ENCODE measurements at places on chromosomes 16 and 17.

- DNase-seq, result no peak
These were observed 2.2 kb upstream of the EFTUD2 start for GRCh38 chr17:44901411-44901921.

- DNase-seq, result no peak
These were observed 256.6 kb downstream of the CPPED1 start for GRCh38 chr16:12546918-12547607.

DNA sequence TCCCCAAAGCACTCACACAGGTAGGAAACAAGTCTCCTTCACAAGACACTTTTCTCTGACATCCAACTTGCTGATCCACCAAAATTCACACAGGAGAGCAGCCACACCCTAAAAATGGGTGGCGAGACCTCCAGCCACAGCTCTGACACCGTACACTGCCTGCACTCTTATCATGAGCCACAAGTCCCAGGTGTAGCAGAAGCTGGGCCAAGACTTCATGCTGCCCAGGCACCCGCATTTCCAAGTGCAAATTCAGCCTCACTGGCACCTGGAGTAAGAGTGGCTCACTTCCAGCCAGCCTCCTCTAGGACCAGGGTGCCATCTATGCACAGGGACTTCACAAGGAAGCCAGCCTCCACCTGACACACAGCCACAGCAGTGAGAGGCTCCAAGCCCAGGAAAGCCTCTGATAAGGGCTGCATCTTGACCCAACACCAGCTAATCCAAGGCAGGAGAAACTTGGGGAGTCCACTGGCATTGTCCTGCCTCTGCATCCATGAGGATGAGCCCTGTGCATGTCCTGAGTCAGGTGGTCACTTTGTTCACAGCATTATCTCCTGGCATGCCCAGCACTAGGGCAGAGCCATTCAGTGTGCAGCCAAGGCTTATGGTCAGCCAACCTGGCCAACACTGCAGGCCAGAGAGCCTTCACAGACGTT lies 2.6 kb upstream of the ZNF768 start:
- DNase-seq, result no peak

DNA sequence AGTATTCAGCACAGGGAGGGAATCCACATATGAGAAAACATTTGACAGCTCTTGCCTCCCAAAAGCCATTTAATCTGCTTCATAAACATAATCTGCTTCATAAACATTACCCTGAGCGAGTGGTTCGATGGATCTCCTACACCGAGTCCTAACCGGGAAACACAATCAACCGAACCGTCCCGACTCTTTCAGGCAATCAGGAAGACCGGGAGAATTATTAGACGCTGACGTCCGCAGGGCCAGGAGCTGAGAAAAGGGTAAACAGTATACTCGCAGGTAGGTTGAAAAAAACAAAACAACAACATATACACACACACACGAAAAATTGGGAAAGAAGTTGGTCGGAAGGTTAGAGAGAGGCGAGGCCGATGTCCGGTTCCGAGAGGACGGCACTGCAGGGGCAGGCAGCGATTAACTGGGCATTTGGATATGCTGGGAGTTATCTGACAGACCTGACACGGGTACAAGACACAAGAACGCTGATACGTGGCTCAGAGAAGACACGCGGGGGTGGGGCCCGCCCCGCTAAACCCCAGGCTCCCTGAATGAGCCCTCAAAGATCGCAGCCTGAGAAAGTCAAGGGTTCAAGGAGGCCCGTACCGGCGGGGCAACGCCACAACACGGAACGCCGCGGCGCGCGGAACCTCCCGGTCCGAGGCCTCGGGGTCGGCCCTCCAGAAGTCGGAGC lies 585 bp downstream of the AP1G1 start:
- DNase-seq, result peak; percentile 65

DNA sequence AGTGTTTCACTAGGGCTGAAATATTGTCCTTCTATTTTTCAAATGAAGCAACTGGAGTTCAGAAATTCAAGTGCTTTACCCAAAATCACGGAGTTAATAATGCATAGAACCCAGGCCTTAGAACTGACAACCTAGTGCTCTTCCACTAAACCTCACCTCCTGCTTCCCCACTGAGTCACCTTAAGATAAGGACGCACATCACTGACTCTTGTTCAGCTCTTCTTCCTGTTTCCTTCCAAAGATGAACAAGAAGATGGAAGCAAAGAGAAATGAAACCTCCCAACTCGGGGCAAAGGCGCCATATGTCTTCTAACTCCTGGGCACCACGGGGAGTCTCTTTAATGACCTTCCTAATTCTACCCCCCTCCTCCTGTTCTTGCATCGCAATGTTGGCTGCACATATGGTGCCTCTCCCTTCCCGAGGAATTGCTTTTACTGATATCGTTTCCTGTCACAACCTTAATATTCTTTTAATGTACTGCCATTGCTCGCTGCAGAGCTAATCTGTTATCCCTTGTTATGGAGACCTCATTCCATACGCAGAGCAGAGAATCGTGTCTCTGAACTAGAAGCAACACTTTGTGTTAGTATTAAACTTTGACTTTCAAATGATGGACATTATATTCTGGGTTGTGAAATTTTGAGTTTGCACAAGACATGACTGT lies 591.4 kb downstream of the TMEM114 start:
- DNase-seq, result no peak

DNA sequence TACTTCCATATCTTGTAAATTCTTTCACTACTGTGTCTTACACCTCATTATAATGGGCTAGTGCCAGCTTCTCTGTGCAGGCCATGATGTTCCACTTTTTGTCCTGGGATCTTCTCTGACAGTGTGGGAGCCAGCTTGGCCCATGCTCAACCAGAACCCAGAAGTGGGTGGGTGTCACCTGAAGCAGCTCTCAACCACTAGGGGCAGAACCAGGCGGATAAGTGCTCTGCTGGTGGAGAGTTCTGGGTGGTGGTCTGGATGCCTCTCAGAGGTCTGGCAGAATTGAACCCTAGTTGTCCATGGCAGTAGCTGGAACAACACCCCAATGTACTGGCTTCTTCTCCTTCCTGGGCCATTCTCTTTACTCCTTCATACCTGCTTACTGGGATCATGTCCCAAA lies 254.1 kb upstream of the N4BP1 start:
- DNase-seq, result no peak

DNA sequence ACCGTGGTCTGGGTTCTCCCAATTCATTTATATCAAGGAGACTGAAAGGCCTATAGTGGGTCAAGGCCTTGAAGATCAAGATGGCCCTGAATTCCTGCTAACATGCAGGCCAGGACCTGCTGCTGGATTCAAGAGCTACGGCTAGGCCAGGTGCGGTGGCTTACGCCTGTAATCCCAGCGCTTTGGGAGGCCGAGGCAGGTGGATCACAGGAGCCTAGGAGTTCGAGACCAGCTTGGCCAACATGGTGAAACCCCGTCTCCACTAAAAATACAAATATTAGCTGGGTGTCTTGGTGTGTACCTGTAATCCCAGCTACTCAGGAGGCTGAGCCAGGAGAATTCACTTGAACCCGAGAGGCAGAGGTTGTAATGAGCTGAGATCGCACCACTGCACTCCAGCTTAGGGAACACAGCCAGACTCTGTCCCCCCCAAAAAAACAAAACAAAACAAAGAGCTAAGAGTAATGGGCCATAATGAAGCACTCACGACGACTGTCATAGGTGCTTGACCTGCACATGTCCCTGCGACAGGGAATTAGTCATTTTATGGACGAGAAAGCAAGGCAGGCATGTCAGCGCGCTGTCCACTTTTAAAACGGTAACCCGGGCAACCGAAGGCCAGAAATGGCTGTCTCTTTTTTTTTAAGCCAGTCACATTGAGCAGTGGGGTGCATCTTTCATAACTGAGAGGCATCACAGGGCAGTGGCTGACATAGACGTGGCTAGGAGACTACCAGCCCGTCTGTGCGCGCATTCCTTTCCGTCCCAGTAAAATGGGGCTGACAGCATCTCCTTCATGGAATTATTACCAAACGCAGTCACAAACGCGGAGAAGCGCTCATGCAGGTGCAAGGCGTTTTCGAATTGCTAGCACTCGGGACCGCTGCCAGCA lies 1.0 kb upstream of the FBRS start:
- DNase-seq, result no peak

DNA sequence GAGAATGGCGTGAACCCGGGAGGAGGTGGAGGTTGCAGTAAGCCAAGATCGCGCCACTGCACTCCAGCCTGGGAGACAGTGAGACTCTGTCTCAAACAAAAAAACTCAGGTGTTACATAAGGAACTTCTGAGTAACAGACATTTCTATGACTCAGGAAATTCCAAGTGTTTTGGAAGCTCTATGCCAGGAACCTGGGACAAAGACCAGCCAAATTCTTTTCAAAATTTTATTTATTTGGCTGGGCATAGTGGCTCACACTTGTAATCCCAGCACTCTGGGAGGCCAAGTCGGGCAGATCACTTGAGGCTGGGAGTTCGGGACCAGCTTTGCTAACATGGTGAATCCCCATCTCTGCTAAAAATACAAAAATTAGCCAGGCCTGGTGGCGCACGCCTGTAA lies 5.2 kb upstream of the SH2B1 start:
- no peak for DNase-seq

- DNase-seq, result no peak
These were observed 211.4 kb downstream of the BCAS3 start for GRCh38 chr17:60888812-60889709.

GRCh38 chr16:9484881-9485280 lies 393.4 kb downstream of the HAPSTR1 start:
- DNase-seq, result no peak

GRCh38 chr17:59810894-59811153 lies 81.9 kb downstream of the TUBD1 start:
- DNase-seq, result no peak

- no peak for DNase-seq
These were observed 16.8 kb downstream of the TPSD1 start for GRCh38 chr16:1272453-1273198.

GRCh38 chr16:76816475-76816874 lies 374.5 kb upstream of the MON1B start:
- DNase-seq, result no peak

GRCh38 chr16:86050591-86051367 lies 151.8 kb downstream of the IRF8 start:
- DNase-seq, result no peak

DNA sequence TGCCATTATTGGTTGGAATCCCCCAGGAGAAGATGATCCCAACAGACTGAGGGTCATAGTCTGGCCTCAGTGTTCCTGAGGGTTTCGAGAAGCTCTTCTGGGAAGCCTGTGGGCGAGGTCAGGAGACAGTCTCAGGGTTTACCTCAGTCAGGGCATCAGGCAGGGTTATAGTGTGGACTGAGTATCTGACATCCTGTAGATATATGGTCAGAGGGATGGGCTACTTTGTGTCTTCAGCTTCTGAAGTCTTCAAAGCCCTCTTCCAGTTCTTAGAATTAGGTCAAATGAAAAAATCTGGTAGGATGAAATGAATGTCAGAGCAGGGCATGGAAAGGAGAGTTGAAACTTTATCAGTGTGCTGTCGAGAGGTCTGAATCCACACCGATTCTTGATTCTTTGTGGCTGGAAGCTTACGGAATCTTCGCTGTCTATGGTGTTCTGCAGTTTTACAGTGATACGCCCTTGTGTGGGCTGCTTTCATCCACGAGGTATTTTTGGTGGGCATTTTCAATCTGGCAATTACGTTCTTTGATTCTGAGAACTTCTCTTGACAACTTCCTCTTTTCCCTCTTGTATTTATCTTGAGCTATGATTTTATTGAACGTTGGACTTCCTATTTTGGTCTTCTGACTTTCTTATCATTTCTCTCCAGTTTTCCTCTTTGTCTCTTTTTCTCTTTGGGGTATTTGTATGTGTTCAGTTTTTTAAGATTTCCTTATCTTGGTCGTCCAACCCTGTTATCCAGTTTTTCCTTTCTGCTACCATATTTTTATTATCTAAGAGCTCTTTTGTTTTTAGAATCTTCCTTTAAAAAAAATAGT lies 30.4 kb downstream of the BPTF start:
- DNase-seq, result no peak

DNA sequence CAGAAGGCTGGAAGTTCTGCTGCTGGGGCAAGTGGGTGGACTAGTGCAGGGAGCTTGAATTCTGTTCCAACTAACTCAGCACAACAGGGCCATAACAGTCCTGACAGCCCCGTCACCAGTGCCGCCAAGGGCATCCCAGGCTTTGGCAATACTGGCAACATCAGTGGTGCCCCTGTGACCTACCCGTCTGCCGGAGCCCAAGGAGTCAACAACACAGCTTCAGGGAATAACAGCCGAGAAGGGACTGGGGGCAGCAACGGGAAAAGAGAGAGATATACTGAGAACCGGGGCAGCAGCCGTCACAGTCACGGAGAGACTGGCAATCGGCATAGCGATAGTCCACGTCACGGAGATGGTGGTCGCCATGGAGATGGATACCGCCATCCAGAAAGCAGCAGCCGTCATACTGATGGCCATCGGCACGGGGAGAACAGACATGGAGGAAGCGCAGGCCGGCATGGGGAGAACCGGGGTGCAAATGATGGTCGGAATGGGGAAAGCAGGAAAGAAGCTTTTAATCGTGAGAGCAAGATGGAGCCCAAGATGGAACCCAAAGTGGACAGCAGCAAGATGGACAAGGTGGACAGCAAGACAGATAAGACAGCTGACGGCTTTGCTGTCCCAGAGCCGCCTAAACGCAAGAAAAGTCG lies 9.4 kb upstream of the PSMC5 start:
- no peak for DNase-seq

DNA sequence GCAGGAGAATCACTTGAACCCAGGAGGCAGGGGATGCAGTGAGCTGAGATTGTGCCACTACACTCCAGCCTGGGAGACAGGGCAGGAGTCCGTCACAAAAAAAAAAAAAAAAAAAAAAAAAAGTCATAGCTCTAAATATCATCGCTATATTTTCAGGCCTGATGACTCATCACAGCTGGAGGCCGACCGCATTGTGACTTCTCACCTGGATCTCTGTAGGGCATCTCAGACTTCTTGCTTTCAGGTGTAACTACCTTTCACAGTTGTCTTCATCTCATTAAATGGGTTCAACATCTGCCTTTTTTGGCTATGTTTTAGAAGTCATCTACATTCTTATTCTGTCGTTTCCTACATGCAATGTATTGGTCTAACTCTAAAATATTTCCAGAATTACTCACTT lies 353.1 kb upstream of the MON1B start:
- no peak for DNase-seq

DNA sequence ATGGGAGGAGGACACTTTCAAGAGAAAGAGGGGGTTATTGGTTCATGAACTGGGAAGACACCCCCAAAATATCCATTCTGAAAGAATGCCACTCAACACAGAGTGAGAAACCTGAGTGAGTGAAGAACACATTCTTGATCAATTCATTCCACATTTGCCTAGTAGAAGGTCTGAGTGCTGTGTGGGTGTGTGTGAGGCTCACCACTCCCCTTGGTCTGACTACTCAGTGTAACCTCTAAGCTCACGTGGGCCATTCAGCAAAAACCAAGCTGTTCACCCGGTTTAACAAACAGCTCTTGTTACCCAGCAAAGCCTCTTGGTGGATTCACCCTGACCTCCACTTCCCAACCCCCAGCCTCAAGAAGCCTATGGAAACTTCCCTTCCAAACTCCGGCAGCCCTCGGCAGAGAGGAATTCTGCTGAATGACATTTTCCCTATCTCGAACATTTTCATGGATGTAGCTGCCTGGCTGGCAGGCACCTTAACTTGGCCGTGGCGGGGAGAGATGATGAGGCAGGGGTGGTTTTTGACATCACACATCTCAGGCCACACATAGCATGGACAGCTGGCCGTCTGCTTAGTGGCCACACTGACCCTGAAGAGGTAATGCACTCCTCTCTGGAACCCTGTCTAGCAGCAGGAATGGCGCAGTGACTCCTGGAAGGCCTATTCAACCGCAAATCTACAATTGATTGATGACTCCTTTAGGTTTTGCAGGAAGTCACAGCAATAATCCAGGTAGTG lies 11.6 kb downstream of the ST6GALNAC1 start:
- no peak for DNase-seq

- no peak for DNase-seq
These were observed 54.4 kb downstream of the PITPNC1 start for GRCh38 chr17:67431249-67432015.

- DNase-seq, result no peak
These were observed 10.9 kb downstream of the STH start for GRCh38 chr17:46009681-46010596.

All from activated naive CD4-positive, alpha-beta T cell treated with anti-CD3 and anti-CD28 coated beads, Interleukin-2, amount 50 U/mL, for 16 hours (primary cell).